ENCODE measurements at places on chromosomes 12 and 14.

DNA sequence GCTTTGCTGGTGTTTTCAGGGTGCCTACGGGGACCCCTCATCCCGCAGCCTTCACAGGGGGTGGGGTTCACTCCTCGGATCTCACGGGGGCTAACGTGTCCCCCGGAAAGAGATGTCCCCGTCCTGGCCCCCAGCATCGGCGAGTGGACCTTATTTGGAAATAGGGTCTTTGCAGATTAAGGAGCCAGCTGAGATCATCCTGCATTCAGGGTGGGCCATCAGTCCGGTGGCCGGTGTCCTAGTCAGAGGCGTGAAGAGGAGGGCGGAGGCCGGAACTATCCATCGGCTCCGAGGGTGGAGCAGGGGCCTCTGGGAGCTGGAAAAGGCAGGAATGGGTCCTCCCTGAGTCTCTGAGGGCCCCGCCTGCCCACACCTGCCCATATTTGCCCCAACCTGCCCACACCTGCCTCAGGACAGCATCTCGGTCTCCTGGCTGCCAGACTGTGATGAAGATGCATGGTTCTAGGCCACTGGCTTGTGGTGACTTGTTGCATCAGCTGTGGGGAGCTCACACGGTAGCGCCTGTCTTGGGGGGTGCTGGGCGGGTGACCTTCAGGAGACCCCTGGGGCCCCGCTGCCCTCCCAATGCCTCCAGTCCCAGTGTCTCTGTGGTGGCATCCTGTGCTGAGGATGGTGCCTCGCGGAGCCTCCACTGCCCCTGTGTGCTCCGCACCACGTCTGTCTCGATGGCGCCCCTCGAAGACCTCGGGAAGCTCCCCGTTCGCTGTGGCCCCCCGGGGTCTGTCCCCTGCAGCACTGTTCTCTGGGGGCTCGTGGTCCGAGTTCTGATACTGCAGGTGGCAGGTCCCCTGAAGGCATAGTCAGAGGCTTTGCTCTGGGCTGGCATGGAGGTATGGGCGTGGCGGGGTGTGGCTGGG is 14.7 kb downstream of the NOC4L start:
- DNase-seq, result no peak

- no peak for DNase-seq
Observed at GRCh38 chr14:81066672-81067071, 111.3 kb downstream of the TSHR start.

DNA sequence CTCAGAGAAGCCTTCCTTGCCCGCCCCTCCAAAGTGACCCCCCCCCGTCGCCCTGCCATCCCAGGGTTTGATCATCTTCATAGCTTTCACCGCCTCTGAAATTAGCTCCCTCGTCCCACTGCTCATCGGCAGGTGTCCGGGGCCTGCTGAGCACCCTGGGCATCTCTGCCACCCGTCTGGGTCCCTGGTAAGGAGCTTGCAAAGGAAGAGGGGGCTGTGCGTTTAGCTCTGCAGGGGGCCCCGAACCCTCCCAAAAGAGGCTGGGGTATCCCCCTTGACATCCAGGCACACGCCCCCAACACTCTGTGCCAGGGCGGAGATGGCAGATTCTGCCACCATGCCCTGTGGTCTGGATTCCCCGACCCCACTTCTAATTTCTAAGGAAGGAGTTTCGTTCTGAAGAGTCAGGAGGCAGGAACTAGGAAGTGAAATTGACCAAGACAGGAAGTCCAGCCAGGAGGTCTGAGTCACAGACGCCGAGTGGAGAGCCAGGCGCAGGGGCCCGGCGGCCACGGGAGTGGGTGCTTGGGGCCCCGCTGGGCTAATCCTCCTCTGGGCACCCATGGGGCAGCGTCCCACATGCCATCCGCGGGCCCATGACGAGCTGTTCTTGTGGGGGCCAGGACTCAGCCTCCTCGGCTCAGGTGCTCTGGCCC is 95.7 kb downstream of the RFLNA start:
- no peak for DNase-seq

DNA sequence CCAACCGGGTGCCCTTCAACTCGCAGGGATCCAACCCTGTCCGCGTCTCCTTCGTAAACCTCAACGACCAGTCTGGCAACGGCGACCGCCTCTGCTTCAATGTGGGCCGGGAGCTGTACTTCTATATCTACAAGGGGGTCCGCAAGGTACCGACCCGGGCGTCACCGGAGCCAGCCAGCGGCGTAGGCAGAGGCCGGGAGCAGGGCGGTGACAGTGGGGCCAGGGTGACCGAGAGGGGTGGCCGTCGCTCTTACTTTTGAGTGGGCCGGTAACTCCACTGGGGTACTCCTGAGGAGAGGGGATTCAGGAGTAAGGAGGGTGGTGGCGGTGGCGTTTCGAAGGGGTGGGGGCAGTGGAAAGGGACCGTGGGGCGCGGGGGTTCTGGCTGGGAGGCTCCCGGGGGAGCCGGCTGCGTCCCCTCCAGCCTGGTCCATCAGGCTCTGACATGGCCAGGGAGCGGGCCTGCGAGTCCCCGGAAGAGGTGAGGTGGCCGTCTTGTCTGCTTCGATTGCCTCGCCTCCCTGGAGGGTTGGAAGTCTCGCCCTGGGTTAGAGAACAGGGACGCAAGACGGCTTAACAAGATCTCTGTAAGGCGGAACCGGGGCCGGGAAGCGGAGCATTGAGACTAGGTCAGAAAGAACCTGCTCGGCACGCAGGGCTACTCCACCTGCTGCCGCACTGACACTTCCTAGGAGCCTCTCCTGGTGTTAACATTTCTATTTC is 491 bp downstream of the WDR20 start:
- DNase-seq, result peak; percentile 2

DNA sequence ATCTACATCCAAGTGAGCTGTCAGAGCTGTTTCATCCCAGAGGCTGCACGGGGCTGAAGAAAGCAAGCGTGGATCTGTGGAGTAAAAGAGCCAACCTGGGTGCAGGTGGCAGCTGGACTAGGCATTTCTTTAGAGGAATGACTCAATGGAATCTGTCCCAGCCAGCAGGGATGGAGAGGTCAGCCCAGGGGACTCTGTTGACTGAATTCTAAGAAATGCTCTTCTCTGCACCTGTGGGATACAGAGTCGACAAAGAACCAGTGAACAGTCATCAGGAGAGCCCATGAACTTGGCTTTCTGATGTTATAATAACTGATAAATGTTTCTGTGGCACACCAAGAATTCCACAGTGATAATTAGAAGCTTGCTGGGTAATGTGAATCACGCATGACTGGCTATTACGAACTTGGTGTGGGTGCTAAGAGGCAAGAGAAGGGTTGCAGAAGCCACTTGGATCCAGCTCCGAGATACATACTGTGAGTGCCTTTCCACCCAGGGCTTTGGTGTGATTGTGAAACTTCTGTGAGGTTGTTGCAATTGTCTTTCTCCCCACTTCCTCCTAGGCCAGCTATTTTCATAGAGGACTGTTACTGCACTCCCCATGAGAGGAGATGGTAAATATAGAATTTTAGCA is 16.2 kb downstream of the PYGL start:
- DNase-seq, result no peak

DNA sequence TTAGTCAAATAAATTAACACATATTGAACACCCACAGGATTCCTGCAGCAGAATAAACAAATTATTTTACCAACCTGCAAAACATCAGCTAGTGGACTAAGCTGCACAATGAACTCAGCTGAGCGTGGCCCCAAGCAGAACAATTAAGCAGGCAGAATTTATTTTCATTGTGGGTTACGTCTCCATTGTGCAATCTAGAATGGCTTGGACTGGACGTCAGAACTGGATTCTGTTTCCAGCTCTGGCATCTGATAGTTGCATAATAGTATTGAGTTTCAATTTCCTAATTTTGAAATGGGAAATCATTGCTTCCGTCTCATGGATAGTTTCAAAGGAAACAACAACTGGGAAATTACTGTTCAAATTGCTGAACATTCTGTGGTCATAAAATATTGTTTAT is 35.5 kb upstream of the RERG start:
- no peak for DNase-seq

DNA sequence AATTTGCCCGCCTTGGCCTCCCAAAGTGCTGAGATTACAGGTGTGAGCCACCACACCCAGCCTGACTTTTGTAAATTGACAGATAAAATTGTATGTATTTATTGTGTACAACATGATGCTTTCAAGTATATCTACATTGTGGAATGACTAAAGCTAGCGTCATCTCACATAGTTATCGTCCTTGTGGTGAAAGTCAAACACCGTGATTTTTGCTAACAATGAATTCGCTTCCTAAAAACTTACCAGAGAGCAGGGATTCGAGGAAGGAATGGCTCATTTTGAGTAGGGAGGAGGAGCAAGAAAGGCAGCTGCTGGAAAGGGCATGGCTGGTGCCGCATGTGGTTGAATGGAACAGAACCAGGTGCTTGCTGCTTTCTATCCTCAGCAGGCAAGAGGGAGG is 85.4 kb downstream of the LGMN start:
- no peak for DNase-seq

DNA sequence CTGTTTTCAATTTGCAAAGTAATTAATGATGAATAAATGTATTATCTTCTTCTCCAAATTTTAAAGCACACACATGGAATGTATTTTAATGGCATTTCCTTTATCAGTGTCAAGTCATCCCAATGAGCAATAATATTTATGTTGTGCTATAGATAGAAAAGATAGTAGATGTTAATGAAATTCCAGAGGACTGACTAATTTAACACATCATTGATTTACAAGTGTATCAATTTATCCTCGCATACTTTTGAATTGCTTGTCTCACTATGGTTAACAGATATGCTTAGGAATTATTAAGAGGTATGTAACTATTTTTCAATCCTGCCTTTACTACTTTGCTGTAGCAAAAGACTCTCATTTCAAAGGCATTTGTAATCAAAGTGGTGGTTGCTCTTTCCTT is 842.9 kb downstream of the SLC6A15 start:
- DNase-seq, result no peak

DNA sequence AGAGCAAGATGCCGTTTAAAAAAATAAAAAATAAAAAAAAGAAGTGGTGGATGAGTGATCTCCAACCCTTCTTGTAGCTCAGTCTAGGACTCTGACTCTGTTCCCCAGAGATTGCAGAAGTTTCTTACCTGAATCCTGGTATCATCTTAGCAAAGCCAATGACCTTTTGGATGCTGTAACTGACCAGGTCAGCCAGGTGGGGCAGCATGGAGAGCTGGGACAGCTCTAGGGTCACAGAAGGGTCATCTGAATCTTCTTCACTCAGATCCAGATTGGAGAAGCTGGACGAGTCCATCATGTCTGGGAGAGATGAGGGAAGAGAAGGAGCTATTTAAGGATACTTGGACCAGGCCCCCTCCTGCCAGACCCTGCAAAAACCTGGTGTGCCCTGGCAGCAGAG is 35.8 kb upstream of the HDAC7 start:
- DNase-seq, result no peak

DNA sequence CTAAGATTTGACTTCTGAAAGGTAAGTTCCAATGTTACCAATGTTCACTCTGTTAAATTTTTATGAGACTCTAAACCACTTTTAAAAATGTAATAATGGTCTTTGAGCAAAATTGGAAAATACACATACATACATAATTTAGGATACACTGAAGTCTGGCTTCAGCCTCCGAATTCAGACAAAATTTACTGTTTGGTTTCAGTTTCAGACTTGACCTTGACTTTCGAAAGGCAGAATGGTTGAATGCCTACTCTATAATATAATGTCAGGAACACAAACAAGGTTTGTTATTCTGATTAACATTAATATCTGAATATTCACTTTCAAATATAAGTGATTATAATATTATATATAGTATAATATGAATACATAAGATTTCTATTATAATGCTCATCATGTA is 74.1 kb upstream of the KRAS start:
- DNase-seq, result no peak

- no peak for DNase-seq
Observed at GRCh38 chr12:19978193-19978592, 390.1 kb upstream of the PDE3A start.

- no peak for DNase-seq
Observed at GRCh38 chr14:43548368-43548767, 958.7 kb downstream of the FSCB start.

- DNase-seq, result no peak
Observed at GRCh38 chr12:95343461-95344230, 126.0 kb downstream of the VEZT start.

DNA sequence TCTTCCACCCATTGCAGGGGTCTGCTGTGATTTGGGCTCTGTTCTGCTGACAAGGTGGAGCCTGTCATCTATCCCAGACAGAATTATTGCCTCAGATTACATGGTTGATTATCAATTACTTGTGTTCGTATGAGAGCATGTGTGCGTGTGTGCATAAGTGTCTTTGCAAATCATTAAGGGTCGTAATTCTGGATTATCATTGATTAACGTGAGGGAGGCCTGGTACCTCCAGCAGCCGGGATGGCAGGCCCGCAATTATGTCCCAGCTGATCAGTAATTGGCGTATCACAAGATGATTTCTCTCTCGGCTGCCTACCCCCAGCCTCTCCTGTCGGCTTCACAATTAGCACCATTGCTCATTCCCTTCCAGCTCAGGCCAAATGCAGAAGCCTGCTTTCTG is 29.6 kb upstream of the IRF2BPL start:
- DNase-seq, result no peak

- DNase-seq, result no peak
Observed at GRCh38 chr14:52333823-52334657, 19.9 kb downstream of the PTGER2 start.

GRCh38 chr12:47889040-47889439 is 15.8 kb downstream of the VDR start:
- no peak for DNase-seq

DNA sequence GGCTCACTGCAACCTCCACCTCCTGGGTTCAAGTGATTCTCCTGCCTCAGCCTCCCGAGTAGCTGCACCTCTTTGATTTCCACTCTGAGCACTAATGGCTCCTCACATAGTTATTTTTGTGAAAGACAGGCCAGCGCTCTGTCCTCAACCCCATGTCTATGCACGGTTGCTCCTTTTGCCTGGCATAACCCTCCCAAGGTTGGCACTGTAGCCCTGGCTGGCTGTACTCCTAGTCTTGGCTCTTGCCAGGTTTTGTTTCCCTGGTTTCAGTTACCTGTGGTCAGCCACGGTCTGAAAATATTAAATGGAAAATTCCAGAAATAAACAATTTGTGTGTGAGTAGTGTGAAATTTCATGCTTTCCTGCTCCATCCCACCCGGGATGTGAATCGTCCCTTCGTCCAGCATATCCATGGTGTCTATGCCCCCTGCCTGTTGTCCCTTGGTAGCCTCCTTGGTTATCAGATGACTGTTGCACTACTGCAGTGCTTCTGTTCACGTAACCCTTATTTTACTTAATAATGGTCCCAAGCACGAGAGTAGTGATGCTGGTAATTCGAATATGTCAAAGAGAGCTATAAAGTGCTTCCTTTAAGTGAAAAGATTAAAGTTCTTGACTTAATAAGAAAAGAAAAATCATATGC is 12.3 kb upstream of the DCD start:
- no peak for DNase-seq

- no peak for DNase-seq
Observed at GRCh38 chr12:20260851-20261250, 107.5 kb upstream of the PDE3A start.
